ENCODE measurements at places on chromosomes 1 and 21.

DNA sequence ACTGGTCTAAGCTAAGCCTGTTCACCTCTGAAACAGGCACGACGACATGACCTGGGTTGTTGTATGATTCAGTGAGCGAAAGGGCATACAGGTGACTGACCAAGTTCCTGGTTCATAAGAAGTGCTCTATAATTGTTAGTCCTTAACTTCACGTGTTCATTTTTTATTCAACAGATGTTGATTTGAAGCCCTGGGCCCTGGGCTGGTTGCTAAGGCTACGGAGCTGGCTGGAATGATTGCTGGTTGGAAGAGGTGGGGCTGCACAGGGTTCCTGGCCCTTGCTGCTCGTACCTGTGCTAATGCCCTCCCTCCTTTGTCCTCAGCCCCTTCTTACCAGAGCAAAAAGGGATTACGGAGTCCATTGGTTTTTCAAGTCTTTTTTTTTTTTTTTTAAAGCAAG lies 111.3 kb upstream of the CSF3R start:
- DNase-seq: no peak

DNA sequence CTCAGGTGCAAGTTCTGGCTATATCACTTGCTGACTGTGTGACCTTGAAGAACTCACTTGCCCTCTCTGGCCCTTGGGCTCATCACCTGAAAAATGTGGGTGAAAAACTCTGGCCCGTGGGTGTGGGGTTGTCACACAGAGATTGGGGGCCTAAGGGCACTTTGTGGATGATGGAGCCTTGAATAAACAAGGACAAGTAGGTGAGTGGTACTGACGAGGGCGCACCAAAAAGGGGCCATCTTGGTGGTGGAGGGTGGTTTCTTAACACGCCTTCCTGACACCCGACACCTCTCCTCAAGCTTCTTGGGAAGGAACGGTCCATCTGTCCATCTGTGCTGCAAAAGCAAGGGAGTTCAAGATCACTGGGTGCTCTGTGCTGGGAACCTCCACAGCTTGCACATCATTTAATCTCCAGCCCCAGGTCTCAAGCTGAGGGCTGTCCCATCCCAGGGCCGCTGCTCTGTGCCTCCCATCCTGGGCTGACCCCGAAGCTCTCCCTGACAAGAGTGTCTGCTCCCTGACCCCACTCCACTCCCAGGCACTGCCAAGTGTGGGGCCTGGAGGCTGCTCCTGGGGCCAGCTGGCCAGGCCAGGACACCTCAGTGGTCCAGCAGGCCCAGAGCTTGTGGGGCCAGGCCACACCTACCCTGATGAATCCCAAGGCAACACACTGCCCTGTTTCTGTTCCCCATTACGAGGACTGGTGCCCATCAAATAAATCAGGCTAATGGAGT lies 97.3 kb downstream of the GLIS1 start:
- no peak for DNase-seq

DNA sequence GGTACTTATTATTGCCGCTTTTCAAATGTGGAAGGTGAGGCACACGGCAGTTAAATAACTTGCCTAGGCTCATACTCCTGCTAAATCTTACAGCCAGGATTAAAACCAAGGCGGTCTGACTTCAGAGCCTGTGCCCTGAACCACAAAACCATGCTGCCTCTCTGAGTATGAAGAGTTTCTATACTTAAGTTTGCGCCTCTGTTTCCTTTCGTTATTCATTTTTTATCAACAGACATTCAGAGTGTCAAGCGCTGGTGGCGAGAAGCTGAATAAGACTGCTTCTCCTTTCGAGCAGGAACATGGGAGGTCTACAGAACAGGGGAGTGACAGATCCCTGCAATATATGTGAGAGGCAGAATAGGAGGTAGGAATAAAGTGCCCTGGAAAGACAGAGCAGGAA lies 96.0 kb upstream of the DUSP10 start:
- peak; percentile 48 for DNase-seq

- DNase-seq: no peak
Observed at GRCh38 chr1:157704878-157705277, 4.3 kb upstream of the FCRL3 start.

GRCh38 chr1:156126630-156127534 lies 12.4 kb downstream of the LMNA start:
- peak; percentile 91 for DNase-seq

GRCh38 chr1:66576645-66577044 lies 42.7 kb downstream of the SGIP1 start:
- DNase-seq: no peak

DNA sequence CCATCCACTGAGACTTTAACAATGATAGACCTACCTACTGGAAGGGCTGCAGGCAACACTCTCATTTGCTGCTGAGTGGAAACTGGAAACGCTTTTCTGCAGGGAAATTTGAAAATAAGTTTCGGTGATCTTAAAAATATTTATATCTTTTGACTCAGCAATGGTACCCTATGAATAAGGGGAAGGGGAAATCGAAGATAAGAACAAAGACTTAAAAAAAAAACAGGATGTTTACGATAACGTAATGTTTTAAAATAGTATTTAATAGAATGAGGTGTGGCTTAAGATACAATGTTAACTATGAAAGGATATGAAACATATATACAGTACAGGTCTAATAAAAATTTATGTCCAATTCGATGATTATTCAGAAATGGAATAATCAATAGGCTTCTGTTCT lies 34.8 kb upstream of the CSF1 start:
- no peak for DNase-seq

GRCh38 chr1:76124196-76124595 lies 49.6 kb downstream of the ST6GALNAC3 start:
- DNase-seq: no peak

GRCh38 chr1:189983166-189983890 lies 494.3 kb downstream of the BRINP3 start:
- no peak for DNase-seq

- DNase-seq: no peak
Observed at GRCh38 chr1:42186152-42186551, 21.6 kb upstream of the GUCA2A start.

DNA sequence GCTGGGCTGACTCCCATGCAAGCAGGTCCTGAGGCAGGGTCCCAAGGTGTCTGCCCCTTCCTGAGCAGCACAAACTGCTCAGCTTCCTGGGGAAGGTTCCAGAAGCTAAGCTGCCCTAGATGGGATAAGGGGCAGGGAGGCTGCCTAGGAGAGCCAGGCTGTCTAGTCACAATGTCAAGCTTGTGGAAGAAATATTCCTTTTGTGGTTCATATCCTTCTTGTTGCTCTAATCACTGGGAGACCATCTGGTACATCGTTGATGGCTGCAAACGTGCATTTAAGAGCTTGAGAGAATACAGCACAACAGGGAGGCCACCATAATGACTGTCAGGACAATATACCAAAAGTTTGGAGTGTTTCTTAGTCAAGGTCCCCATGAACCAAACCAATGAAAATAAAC lies 67.4 kb downstream of the SLC16A1 start:
- no peak for DNase-seq

DNA sequence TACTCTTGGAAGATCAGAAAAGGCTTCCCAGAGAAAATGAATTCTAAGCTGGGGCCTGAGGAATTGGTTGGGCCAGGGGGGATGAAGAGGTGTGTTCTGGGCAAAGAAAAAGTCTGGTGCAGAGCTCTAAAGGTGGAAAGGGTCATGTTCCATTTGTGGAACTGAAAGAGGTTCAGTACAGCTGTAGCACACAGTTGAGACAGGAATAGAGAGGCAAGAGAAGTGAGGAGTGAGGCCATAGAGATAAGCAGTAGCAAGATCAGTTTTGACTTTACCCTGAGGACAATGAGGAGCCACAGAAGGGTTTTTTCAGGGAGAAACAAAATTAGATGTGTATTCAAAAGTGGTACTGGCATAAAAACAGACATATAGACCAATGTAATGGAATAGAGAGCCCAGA lies 30.3 kb upstream of the MUTYH start:
- DNase-seq: no peak

Measured in suppressor macrophage treated with lipopolysaccharide for 4 hours (primary cell).